ENCODE measurements at places on chromosomes 12 and 14.
A peak's percentile ranks its signal among the peaks of the same experiment; 100 is the strongest.

DNA sequence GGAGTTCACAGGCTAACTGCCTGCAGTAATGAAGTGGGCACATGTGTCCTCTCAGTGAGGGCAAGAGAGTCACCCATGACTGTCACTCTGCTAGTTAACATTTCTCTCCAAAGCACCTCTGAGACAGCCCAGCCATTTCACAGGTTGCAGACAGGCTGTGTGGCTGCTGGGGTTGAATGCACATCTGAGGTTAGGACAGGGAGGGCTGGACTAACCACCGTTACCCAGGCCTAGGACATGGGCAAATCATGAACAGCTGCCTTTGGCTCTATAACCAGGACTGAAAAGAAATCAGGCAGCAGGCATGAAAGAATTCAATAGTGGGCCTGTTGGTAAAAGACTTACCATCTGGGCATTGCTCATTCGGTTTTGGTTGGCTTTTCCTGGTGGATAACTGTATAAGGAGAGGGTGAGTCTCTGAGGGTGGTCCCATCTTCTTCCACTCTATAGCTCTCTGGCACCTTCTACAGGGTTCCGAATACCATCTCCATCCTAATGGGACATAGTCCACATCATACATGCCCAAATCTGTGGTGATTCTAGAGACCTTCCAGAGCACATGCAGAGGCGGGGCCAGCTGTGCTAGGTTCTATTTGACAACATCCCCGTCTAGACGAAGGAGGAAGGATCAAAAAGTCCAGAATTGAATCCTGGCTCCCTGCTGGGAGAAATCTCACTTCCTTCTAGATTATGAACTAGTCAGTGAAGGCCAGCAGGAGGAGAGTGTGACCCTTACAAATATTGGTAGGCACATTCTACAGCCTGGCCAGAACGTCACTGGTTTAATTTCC, 10.8 kb downstream of the CRACR2A start:
- H3K27me3 ChIP-seq = no peaks in the 10 kb centered on the region
- peaks cover 37% of the 10 kb centered on the region for H3K36me3 ChIP-seq
- no peak for DNase-seq
- H3K4me1 ChIP-seq = peaks cover 28% of the 10 kb centered on the region
- no peak overlapping the region for H3K27ac ChIP-seq
- H3K4me3 ChIP-seq = no peak overlapping the region

DNA sequence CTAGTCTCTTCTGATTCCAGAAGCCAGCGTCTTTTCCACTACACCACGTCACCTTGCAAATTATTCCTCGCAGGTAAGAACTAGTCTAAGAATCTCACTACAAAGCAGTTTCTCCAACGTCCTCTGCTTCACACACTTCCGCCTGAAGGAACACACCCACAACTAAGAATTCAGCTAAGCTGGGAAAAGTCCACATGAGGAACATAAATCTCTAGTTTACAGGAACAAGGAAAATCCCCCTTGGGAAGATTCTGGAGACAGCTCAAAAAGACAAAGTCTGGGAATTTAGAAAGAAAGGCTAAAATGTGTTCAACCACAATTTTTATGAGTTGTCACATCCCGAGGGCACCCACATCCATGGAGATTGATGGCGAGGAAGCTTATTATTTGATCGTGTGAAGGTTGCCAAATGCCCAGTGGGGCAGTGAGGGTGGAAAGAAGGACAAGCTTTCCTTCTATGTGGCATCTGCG, 780.2 kb upstream of the TBX3 start:
- DNase-seq = no peak
- H3K27me3 ChIP-seq = no peaks in the 10 kb centered on the region
- H3K4me3 ChIP-seq = no peak overlapping the region
- no peaks in the 10 kb centered on the region for H3K4me1 ChIP-seq
- no peaks in the 10 kb centered on the region for H3K36me3 ChIP-seq
- H3K27ac ChIP-seq = no peak overlapping the region

GRCh38 chr14:24183014-24183481, 5.6 kb downstream of the IPO4 start:
- H3K4me3 ChIP-seq = no peak overlapping the region
- no peak for DNase-seq
- H3K27ac ChIP-seq = no peak overlapping the region
- H3K36me3 ChIP-seq = peaks cover 55% of the 10 kb centered on the region

DNA sequence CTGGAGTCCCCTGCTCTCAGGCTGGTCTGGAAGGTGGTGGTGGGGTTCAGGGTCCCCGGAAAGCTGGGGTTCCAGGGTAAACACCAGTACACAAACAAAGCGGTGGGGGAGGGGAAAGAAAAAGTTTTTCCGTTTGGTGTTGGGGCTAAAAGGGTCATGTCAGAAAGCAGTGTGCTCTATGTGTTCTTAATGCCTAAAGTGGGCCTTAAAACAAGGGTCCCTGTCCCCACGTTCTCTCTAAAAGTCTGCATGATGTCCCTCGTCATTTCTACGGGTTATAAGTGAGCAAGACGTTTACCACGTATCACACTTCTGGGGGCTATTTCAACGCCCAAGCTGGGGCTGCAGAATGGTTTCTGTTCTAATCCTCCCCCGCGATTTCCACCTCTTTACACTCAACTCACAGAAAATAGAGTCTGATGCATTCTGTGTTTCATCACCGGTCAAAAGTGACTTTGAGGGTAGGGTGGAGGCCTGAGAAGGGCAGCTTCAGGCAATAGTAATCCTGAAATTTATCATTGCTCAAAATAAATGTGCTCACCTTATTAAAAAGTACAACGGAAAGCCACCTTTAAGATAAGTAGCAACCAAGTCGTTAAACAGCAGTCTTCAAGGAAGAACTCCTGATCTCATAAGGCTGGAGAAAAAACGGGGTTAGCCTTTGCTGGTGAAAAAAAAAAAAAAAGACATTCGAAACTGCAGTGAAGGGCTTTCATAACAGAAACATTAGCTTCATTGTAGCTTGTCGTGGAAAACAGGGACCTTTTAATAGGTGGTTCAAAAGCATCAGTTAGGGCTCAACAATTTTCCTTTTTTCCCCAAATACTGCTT, 63.9 kb upstream of the PTGR2 start:
- H3K27me3 ChIP-seq = no peaks in the 10 kb centered on the region
- peak overlapping the region; percentile 91 for H3K4me3 ChIP-seq
- H3K36me3 ChIP-seq = peaks cover 10% of the 10 kb centered on the region
- H3K4me1 ChIP-seq = peaks cover 52% of the 10 kb centered on the region
- H3K27ac ChIP-seq = peak overlapping the region; percentile 99

- no peak overlapping the region for H3K27ac ChIP-seq
- no peak for DNase-seq
- H3K4me3 ChIP-seq = no peak overlapping the region
- H3K4me1 ChIP-seq = no peaks in the 10 kb centered on the region
These were observed 2.8 kb downstream of the SERPINA1 start for GRCh38 chr14:94385553-94386057.

GRCh38 chr12:89140602-89141238, 211.6 kb downstream of the DUSP6 start:
- peaks cover 9% of the 10 kb centered on the region for H3K4me1 ChIP-seq
- H3K36me3 ChIP-seq = no peaks in the 10 kb centered on the region
- H3K27me3 ChIP-seq = peaks cover 4% of the 10 kb centered on the region

- peaks cover 19% of the 10 kb centered on the region for H3K4me1 ChIP-seq
- no peaks in the 10 kb centered on the region for H3K27me3 ChIP-seq
- DNase-seq = no peak
- H3K27ac ChIP-seq = no peak overlapping the region
- no peaks in the 10 kb centered on the region for H3K36me3 ChIP-seq
- no peak overlapping the region for H3K4me3 ChIP-seq
These were observed 223.9 kb downstream of the MED13L start for GRCh38 chr12:116053479-116054200.

- no peaks in the 10 kb centered on the region for H3K36me3 ChIP-seq
- H3K4me1 ChIP-seq = no peaks in the 10 kb centered on the region
- H3K27ac ChIP-seq = no peak overlapping the region
- peaks cover 3% of the 10 kb centered on the region for H3K27me3 ChIP-seq
- no peak for DNase-seq
These were observed 257.5 kb upstream of the HMGA2 start for GRCh38 chr12:65566751-65567150.

Measured in activated naive CD4-positive, alpha-beta T cell treated with anti-CD3 and anti-CD28 coated beads, Interleukin-2, amount 10 ng/mL, durations not matched to agents 7 days and 5 days (primary cell).